ENCODE measurements at places on chromosomes 13 and 19. TPM values are rescaled to one million over a fixed set of nuclear protein-coding genes. Genes with fewer than 3 reads are reported as not detected.
A peak's percentile ranks its signal among the peaks of the same experiment; 100 is the strongest.

CEACAM7 gene
- total RNA-seq, result not detected

TRPC4 gene
- 13.3 TPM for total RNA-seq

DNA sequence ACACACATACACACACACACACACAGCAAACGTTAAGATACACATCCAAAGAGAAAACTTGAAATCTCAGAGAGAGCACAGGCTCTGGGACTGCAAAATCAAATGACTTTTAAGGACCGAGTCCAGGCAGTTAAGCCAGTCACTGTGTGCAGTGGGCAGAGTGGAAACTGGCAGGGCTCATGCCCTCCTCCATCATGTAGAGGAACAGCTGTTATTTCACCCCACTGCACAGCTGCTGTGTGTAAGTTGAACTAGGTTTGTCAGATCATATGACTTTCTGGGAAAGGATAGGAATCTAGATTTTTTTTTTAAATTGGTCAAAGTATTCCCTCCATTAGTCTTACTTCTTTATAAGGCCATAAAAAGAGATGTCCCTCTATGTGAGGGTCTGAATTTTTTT is 1002.1 kb downstream of the UQCRFS1 start:
- DNase-seq, result no peak

DNA sequence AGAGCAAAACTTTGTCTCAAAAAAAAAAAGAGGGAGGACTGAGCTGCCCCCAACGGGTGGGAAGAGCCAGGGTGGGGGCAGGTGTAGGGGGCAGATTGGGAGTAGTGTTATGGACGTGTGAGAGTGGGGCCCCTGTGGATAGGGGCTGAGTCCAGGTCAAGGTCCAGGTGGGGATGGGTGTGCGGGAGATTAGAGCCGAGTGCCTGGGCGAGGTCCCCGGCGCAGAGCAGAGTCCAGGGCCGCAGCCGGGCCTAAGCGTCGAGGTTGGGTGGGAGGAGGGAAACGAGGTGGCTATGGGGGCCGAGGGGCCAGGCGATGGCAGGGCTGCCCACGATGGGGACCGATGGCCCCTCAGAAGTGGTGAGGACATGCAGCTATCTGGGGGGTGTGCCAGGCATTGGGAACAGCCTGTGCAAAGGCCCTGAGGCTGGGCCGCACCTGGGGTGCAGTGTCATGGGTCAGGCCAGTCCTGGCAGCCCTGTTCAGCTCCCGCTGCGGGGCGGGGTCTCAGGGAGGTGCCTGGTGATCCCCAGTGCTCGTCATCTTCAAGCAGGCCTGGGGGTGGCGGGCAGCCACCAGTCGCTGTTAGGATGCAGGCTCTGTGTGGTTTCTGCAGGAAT is 12.3 kb upstream of the MISP start:
- DNase-seq, result no peak

DNA sequence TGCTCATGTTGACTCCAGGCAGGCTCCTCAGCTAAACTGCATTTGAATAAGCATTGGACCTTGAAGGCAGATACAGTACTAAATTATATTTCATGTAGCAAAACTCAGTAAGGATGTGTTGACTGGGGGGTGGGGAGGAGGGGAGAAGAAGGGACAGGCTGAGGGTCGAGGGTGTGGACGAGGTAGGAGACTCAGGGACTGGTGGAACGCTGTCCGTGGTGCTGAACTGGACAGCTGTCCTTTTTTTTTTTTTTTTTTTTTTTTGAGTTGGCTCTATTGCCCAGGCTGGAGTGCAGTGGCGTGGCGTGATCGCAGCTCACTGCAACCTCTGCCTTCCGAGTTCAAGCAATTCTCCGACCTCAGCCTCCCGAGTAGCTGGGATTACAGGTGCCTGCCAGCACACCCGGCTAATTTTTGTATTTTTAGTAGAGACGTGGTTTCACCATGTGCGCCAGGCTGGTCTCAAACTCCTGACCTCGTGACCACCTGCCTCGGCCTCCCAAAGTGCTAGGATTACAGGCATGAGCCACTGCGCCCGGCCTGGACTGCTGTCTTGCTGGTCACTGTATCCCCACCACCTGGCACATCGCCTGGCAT is 33.2 kb upstream of the CASP14 start:
- DNase-seq, result peak; percentile 30

DNA sequence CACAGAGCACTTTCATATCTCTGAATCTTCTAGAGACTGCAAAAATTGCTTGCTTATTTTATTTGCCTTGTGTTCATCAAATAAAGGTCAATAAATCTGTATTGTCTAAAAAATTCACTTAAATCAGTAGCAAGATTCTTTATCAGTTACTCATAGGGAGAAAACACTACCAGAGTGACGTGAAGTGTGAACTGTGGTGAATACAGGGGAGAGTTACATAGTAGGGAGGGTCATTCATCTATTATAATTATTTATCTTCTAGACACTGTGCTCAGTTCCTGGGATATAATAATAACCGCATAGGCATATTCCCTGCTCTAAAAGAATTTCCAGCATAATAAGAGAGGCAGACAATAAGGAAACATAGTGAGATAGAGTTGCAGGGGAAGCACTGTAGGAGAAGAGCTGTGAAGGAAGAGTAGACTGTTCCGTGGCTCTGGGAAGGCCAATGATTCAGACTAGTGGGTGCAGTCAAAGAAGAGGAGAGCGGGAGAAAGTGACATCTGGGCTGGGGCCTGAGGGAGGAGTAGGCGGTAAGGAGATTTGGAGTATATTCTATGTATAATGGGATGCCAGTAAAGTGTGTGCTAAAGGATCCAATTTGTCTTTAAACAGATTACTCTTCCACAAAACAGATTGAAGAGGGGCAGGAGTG is 84.0 kb upstream of the TDRD3 start:
- no peak for DNase-seq
